ENCODE measurements at places on chromosomes 12 and 14. TPM values are rescaled to one million over a fixed set of nuclear protein-coding genes. Genes with fewer than 3 reads are reported as not detected.

GRCh38 chr14:61558271-61558670 lies 137.0 kb upstream of the HIF1A start:
- DNase-seq = peak; percentile 52

GRCh38 chr12:27161458-27162228 lies 79.3 kb upstream of the C12orf71 start:
- no peak for DNase-seq

The RASSF8 gene
- 7.3 TPM for total RNA-seq

The PRH2 gene
- total RNA-seq = not detected

The FGF23 gene
- total RNA-seq = not detected
